Bronchial epithelial cell (primary cell): ENCODE measurements at places on chromosomes 12 and 14.

DNA sequence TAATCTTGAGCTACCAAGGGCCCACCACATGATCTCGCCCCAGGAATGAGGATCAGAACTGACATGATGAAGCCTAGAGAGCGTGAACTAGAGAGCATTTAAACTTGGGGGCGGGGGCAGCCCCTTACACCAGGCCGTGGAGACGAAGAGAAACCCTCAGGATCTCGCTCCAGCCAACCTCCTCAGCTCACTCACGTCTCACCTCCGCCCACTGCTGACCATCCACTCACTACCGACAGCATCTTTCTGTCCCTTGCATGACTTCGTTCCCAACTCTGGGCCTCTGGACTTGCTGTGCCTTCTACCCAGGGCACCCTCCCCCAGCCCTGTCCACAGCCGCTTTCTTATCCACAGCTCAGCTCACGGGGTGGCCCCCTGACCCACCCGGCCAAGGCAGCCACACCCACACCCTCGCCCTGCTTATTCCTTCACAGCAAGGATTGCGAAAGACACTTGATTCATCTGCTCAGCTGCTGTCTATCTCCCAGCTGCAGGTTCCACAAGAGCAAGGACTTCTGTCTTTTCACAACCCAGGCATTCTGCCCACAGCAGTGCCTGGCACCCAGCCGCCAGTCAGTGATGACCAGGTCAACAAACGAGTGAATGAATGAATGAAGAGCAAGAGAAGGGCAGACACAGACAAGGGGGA is 6.4 kb downstream of the STX2 start:
- peak; percentile 58 for DNase-seq

DNA sequence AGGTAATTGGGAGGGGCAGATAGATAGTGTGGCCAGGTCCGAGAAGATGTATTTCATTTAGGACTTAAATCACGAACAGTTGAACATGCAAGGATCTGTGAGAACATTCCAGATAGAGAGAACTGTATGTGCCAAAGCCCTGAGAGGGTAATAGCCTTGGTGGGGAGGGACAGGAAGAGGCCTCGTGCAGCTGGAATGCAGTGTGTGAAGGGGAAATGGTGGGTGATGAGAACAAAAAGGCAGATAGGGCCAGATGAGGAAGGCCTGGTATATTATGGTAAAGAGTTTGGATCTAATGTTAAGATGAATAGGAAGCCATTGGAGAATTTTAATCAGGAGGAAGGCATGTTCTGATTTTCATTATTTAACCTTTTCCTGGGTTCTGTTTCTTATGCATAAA is 136.3 kb downstream of the TPH2 start:
- DNase-seq: no peak

- DNase-seq: no peak
Measured at GRCh38 chr12:47576289-47576945, 129.4 kb downstream of the RPAP3 start.

DNA sequence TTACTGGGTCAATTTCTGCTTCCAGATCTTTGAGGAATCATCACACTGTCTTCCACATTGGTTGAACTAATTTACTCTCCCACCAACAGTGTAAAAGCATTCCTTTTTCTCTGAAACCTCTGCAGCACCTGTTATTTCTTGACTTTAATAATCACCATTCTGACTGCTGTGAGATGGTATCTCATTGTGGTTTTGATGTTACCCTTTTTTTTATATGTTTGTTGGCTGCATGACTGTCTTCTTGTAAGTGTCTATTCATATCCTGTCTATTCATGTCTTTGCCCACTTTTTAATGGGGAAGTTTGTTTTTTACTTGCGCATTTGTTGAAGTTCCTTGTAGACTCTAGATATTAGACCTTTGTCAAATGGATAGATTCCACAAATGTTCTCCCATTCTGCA is 324.9 kb downstream of the NAV3 start:
- peak; percentile 29 for DNase-seq

DNA sequence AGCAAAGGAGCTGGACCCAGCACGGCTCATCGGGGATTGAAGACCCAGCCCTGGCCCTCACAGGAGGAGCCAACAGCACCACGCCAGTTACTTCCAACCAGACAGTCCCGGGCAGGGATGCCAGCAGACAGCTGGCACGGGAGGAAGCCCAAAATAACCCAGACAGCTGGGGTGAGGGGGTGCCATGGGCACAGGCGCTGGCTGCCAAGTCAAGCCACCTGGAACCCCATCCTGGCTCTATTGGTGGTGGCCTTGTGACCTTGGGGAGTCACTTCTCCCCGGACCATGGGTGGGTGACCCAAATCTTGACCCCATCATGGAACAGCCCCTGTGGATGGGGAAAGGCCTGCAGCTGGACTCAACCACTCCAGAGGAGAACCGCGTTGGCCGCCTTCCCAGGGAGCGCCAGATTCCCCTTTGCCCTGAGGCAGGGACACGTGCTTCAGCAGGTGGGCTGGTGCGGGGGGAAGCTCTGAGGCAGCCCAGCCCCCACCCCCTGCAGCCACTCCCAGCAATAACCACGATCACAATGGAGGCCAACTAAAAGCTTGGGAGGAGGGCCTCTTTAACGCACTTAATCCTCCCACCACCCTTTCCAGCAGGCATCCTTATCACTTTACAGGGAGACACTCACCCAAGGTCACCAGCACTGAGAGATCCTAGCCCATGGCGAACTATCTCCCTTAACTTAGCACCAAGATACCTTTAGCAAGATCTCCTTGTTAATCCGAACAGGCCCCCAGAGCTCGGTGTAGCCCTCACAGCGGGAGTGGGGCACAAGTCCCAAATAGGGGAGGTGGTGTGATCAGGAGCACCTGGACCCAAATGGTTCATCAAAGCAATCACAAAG is 4.7 kb upstream of the RHOF start:
- no peak for DNase-seq

- no peak for DNase-seq
Measured at GRCh38 chr14:99936738-99937474, 128.3 kb upstream of the EVL start.

- no peak for DNase-seq
Measured at GRCh38 chr12:26705851-26706250, 127.1 kb downstream of the ITPR2 start.

DNA sequence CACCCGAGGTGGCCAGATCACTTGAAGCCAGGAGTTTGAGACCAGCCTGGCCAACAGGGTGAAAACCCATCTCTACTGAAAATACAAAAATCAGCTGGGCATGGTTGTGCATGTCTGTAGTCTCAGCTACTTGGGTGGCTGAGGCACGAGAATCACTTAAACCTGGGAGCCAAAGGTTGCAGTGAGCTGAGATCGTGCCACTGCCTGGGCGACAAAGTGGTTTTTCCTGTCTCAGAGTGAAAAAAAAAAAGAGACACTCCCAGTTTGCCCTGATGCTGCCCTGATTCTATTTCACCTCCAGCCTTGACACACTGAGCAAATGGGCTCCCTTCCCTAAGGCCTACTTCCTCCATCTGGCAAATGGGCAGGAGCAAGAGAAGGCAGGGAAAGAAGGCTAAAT is 28.5 kb upstream of the PLEK2 start:
- peak; percentile 46 for DNase-seq

GRCh38 chr14:36514278-36515104 is 5.5 kb downstream of the NKX2-1 start:
- DNase-seq: no peak

GRCh38 chr12:11859705-11860425 is 210.4 kb downstream of the ETV6 start:
- DNase-seq: no peak

DNA sequence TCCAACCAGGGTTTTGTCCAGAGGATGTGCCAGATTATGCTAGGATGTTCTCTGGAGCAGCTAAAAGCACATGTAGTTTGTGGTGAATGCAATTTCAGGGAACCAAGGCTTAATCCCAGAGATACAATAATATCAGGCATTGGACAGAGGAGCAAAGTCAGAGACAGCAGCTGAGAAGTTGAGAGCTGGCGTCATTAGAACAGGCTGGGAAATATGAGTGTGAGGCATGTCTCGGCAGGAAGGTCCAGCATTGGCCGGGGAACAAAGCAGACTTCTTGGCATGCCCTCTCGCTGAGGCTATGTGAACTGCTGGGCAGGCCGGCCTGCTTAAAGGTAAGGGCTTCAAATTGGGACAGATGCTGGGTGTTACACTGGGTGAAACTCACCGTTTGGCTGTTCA is 125.4 kb downstream of the CAND1 start:
- DNase-seq: peak; percentile 86

GRCh38 chr12:4037747-4038312 is 164.6 kb upstream of the PARP11 start:
- DNase-seq: peak; percentile 53

DNA sequence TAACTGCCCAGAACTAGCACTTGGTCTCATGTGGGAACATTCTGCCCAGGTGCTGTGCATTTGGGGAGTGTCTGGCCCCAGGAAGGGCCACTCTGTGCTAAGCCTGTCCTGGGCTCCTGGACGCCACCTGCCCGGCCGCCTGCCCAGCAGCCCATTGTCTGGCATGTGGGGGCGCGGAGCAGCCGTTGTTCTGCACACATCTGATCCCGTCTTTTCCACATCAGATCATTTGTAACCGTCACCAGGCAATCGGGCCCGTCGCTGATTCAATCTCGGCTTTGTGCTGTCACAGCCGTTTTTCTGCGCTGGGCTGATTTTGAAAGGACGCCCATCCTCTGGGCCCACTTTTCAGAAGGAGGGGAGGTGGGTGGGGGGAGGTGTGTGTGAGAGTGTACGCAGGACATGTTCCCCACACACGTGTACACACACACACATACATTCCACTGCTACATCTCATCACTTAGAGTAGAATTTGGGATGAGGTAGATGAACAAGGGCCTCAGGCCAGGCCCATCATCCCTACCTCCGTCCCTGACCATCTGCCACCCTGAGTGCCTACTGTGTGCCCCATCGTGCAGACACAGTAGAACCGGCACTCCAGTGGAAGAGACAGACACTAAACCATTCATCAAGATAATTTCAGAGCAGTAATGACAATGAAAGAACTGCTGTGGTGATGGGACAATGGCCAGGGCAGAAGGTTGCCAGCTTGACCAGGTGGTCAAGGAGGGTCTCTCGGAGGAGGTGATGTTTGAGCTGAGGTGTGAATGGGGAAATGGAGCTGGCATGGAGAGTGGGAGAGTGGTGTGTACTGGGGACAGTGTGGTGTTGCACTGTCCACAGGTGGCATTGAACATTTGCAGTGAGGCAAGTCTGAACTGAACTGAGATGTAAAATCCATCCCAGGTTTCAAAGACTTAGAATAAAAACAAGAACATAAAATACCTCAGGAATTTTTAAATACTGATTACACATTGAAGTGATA is 19.0 kb downstream of the FAM222A start:
- no peak for DNase-seq

- DNase-seq: no peak
Measured at GRCh38 chr12:124727264-124727800, 136.3 kb downstream of the SCARB1 start.

GRCh38 chr12:114913871-114914801 is 230.2 kb upstream of the TBX3 start:
- DNase-seq: peak; percentile 19

DNA sequence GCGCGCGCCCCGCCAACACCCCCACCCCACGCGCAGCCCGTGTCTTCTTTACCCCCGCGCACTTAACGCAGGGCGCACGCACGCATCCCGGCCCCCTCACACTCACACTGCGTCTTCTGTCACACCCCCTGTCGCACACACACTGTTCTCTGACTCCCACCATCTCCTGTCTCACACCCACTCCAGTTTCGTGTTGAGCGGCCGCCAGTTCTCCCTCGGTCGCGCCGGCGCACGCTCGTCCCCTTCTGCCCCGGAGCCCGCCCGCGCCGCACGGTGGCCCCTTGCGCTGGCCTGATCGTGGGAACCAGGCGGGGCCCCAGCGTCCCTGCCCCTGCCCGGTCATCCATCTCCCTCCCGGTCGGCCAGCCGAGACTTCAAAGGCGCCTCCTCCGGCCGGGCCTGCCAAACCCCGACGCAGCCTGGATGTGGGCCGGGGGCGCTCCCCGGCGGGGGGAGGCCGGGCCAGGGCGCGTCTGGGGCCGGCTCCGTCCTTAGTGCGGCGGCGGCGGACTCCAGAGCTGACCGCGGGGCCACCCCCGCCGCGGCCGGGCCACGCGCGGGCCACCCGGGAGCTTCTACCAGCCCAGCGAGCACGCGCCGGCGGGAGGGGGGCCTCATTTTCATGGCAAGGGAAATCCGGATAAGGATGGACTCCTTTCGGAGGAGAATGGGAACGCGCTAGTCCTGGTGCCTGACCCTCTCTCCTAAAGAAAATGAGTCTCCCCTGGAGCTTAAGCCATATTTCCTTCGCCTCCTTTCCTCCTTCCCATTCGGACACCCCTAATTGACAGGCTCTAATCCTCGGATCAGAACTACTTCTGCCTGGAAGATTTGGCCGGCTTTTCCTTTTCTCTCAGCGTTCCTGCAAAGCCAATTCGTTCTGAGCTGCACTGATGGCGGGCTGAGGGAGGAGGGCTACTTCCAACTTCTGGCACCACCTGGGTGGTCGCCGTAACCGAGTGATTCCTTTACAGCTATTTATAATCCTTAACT is 82.0 kb upstream of the HMGA2 start:
- no peak for DNase-seq
